SJCRH30 (cell line): ENCODE measurements at places on chromosomes 12 and 14.

- no peak for DNase-seq
Measured at GRCh38 chr12:33589576-33590114, 150.0 kb upstream of the SYT10 start.

GRCh38 chr12:77042833-77043232 lies 22.5 kb downstream of the E2F7 start:
- DNase-seq, result no peak

GRCh38 chr12:67103521-67103920 lies 165.6 kb upstream of the CAND1 start:
- no peak for DNase-seq

GRCh38 chr14:25696176-25696575 lies 646.2 kb upstream of the STXBP6 start:
- no peak for DNase-seq

GRCh38 chr14:91396959-91397815 lies 20.4 kb downstream of the CCDC88C start:
- DNase-seq, result no peak
